ENCODE measurements at places on chromosomes 1 and 21.

GRCh38 chr1:74731399-74732052, 1.3 kb downstream of the CRYZ start:
- no peak for DNase-seq

DNA sequence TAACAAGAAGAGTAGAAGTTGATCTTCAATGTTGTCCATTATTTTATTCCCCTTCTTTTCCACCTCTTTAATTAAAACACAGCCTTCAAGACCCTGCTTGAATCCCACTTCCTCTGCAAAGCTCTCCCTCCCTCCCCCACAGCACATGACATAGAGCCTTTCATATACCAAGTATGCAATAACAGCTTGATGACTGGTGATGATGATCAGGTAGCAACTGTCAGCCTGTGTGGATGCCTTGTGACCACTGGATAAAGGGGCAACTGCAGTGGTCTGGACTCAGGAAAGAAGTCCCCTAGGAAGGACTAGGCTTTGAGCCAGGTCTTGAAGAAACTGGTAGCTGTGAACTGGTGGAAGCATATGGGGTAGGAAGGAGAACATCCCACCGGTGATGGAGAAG, 53.8 kb upstream of the PRDX6 start:
- no peak for DNase-seq

DNA sequence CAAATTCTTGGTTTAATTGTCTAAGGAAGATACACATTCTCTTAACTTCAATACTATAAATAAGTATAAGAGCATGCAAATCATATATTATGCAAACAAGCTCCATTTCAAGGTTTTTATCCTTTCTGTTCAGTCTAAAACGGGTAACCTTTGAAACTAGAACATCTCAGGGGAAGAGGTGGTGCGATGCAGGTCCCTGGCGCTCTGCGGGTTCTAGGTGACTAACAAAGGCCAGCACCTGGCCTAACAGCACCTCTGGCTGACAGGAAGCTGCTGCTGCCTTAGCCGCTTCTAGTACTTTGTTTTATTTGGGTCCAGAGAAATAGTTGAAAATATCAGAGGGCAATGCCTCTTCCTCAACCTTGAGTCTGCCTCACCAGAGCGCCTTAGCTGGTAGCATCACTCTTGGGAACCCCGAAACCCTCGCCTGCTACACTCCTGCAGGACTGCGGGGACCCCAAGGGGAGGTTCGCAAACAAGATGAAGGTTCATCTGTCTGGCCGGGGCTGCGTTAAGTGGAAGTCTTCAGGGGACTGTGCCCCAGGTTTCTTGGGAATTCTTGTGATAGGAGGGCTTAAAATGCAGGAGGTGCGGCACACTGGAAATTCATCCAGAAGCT, 45.5 kb downstream of the PRDM15 start:
- DNase-seq, result no peak

- no peak for DNase-seq
These were observed 3.5 kb upstream of the FBLIM1 start for GRCh38 chr1:15755021-15755645.

GRCh38 chr1:20033420-20033819, 36.6 kb upstream of the PLA2G5 start:
- DNase-seq, result no peak

GRCh38 chr21:34274001-34274400, 89.8 kb upstream of the KCNE2 start:
- DNase-seq, result no peak

DNA sequence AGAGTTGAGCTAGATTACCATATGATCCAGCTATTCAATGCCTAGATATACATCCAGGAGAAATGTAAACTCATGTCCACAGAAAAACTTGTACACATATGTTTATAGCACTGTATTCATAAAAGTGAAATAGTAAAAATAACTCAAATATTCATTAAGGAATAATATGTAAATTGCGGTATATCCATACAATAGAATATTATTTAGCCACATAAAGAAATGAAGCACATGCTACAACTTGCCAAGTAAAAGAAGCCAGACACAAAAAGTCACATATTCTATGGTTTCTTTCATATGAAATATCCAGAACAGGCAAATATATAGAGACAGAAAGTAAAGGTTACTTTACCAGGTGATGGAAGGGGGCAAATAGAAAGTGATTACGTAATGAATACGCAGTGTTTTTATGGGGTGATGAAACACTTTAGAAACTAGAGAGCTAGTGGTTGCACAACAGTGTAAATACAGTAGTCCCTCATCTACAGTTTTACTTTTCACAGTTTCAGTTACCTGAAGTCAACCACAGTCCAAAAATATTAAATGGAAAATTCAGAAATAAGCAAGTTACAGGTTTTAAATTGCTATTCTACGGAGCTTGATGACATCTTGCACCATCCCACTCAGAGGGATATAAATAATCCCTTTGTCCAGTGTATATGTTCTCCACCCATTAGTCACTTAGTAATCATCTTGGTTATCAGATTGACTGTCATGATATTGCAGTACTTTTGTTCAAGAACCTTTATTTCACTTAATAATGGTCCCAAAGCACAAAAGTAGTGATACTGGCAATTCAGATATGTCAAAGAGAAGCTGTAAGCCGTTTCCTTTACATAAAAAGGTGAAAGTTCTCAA, 62.3 kb downstream of the ZNF644 start:
- DNase-seq, result no peak

DNA sequence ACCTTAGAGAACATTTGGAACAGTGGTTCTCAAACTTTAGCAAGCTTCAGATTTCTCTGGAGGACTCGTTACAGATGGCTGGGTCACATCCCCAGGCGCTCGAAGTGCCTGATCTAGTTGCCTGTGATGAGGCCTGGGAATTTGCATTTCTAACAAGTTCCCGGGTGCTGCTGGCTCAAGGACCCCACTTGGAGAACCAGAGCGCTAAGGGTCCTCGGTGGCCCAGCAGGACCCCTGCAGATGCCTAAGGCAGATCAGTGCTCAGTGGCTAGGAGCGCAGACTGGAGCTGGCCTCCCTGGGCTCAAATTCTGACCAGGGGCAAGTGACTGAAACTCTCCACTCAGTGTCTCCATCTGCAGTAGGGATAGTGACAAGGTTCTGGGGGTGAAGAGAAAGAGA, 208.2 kb downstream of the DYRK1A start:
- DNase-seq, result no peak

GRCh38 chr1:61570191-61570590, 154.8 kb downstream of the TM2D1 start:
- no peak for DNase-seq

DNA sequence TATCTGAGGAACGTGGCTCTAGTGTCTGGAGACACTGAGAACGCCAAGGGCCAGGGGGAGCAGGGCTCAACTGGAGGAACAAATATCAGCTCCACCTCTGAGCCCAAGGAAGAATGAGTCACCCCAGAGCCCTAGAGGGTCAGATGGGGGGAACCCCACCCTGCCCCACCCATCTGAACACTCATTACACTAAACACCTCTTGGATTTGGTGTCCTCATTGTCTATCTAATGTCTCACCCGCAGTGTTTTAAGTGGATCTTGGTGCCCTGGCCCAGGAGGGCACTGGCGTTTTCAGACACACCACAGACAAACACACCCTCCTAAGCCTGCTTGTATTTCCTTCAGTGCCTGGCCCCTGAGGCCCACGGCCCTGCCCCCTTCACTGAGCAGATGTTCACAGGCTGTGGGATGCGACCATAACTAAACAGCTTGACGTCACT, 2.2 kb upstream of the FALEC start:
- DNase-seq, result no peak

GRCh38 chr1:26459573-26460031, 12.6 kb upstream of the HMGN2 start:
- DNase-seq, result no peak

DNA sequence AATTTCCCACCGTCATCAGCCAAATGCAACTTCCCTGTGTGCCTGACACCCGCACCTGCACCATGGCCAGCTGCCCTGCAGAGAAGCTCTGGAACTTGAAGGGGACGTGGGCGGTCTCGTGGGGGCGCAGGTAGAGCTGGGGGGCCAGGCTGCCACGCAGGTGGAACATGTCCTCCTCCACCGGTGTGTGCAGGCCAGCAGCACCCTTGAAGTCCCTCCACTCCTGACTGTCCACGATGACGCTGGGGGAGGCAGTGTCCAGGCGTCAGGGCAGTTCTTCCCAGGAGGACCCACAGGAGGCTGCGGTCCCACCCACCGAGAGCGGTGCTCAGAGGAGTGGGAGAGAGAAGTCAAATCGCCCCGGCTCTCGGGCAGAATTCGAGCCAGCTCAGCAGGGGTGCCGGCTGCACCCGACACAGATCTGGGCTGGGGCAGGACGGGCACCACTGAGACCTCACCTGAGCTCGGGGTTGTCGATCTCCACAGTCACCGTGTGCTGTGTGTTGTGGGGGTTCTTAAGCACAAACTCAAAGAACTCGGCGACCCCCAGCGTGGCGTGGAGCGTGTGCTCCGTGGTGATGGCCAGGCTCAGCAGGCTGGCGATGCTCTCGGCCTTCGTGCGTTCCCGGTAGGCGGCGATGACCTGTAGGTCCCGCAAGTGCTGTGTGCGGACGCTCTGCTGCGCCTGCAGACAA, 117.7 kb downstream of the NPHP4 start:
- DNase-seq, result no peak

DNA sequence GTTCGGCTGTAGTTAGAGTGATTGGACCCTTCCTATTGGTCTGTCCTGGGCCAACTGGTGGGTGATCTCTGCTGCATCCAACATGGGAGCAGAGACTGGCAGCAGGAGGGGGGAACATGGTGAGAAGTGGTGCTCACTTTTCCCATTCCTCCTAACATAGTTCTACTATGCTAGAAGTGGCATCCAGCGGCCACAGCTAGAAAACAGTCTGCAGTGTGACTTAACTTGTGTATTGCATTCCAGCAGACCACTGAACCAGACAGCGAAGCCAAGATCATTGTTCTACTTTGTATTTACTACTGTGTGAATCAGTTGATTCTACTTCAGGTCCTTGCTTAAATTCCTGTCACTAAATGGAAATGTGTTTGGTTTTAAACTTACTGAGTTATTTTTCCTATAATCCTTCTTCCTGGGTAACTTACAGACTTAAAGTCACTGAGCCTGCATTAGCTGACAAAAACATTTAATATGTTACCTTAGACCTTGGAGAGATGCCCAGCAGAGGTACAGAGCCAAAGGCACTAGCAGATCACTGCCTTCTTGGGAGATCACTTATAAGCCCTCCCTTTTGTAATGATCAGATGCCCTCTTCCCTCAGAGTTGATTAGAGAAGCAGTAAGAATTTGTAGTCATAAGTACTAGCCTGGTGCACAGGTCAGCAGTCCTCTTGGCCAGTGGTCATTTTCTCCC, 8.2 kb downstream of the FABP3 start:
- DNase-seq, result no peak

DNA sequence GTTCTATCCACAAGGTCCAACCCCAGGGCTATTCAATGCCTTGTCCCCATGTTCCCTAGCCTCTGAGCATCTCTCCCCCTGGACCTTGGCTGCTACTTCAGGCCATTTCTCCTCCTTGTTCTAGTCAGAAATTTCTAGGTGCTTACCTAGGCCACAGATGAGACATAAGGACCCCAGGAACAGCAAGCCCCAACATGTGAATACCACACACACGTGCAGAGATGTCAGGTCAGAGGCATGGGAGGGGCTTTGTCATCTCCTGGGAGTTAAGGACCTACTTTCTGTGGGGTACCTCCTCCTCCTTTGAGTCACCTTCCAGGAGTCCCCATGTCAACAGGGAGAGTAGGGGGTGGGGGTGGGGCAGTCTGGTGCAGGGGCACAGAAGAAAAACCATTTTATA, 7.1 kb upstream of the RGS16 start:
- no peak for DNase-seq

DNA sequence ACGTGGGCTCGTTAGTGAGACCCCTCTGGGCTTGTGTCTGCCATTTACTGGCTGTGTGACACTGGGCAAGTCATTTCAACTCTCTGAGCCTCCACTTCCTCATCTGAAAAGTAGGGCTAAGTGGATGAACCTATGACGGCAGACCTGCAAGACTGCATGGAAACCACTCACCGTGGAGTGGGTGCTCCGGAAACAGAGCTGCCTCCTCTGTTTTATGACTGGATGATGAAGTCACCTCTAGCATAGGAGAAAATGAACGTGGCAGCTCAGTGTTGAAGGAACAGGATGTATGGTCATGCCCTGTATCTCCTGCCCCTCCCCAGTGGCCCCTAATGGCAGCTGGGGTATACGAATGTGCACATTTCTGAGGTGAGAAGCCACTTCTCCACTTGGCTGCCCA, 40.5 kb downstream of the STPG1 start:
- DNase-seq, result no peak

DNA sequence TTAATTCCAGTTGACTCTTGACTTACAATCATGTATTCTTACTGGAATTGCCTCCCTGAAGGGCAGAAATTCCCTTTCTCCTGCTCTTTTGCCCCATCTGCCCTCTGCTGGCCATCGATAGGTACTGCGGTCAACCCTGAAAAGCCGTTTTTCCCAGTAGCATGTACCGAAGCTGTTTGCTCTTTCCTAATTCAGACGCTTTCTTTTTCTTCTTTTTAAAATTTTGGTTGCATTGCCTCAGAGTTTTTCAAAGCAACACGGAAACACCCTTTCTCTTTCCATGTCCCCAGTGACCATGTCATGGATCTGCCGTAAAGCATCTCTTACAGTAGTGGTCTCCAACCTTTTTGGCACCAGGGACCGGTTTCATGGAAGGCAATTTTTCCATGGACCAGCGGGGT, 164.2 kb upstream of the C1orf21 start:
- peak; percentile 50 for DNase-seq

- peak; percentile 49 for DNase-seq
These were observed 470 bp downstream of the TNR start for GRCh38 chr1:175742790-175743459.

DNA sequence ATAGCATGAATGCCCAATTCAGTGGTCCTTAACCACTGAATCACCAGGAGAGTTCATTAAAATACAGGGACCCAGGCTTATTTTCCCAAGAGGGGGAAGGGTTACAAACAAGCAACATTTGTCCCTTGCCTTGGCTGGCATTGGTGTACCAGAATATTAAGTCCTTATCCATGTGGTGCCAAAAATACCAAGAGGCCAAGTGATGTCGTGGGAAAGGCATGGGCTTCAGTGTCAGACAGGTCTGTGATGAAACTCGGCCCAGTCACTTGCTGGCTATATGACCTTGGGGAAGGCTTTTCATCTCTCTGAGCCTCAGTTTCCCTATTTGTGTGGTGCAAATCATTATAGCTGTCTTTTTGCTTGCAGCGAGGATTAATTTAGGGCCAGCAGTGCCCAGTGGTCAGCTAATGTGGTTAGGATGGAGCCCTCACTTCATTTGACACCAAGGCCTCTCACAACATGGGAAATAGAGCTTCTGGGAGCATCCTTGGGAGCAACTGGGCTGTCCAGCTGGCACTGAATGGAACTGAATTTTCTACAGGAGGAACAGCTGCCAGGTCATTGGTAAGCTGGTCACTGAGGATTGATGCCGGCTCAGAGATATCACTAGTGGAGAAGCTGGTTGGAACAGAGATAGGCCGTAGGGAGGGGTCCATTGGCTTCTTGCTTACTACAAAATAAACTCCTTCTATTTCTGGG, 77.2 kb upstream of the PPP2R5A start:
- DNase-seq, result peak; percentile 18

GRCh38 chr1:232519186-232519585, 110.7 kb downstream of the SIPA1L2 start:
- DNase-seq, result peak; percentile 13

- no peak for DNase-seq
These were observed 387.8 kb upstream of the CHRM3 start for GRCh38 chr1:238998577-238998976.

- no peak for DNase-seq
These were observed 37.6 kb downstream of the MCOLN2 start for GRCh38 chr1:84959294-84959693.
